ENCODE measurements at places on chromosomes 2 and 18.

DNA sequence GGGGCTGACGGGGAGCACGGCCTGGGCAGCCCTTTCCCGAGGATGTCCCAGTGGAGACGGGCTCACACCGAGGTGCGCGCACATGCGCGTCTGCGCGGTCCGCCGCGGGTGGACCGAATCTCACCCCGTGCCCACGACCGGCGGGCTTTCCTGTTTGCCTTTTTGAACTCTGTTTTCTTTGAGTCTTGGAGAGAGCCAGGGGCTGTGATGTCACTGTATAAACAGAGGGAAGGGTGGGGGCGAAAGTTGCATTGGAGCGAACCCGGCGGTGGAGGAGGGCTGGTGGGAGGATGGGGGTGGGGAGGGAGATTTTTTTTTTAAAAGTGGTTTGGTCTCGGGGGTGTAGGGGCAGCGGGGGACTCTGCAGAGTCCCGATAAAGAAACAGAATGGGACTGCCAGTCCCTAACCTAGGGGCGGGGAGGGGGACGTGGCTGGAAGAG lies 141.2 kb upstream of the CTAGE1 start:
- peak; percentile 75 for DNase-seq

- DNase-seq, result no peak
Observed at GRCh38 chr18:37552286-37552685, 13.3 kb downstream of the CELF4 start.

DNA sequence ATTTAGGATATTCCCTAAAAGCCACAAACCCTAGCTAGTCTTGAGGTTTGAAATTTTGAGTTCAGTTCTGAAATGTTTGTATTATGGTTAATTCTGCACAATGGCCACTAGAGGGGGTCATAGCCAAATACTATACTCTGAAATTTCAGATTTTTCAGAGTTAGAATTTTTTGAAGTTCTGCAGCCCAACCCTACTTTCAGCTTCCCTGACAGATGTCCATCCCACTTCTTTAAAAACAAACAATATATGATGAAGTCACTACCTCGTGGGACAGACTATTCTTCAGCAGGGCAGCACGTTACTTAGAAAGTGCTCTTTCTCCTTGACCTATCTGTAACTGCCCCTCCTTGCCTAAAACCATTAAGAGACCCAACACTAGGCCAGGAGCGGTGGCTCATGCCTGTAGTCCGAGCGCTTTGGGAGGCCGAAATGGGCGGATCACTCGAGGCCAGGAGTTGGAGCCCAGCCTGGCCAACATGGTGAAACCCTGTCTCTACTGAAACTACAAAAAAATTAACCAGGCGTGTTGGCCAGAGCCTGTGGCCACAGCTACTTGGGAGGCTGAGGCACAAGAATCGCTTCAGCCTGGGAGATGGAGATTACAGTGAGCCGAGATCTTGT lies 48.2 kb upstream of the PAPOLG start:
- no peak for DNase-seq

- no peak for DNase-seq
Observed at GRCh38 chr18:13872932-13873331, 42.4 kb downstream of the MC2R start.

DNA sequence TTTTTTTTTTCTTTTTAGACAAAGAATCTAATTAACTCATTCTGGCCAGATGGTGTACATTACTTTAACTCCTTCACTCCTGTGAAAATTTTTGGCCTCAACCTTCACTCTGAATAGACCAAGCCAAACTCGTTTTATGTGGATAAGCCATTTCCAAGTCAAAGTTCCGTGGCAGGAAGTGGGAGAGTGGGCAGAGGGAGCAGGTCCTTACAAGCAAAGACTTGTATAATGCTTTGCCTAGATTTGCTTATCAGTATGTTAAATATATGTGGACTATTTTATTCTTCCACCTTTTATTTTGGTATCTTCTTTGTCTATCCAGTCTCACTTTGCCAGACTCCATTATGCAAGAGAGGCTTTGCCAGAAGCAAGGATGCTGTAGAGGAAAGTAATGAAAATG lies 178.1 kb upstream of the TNP1 start:
- no peak for DNase-seq

DNA sequence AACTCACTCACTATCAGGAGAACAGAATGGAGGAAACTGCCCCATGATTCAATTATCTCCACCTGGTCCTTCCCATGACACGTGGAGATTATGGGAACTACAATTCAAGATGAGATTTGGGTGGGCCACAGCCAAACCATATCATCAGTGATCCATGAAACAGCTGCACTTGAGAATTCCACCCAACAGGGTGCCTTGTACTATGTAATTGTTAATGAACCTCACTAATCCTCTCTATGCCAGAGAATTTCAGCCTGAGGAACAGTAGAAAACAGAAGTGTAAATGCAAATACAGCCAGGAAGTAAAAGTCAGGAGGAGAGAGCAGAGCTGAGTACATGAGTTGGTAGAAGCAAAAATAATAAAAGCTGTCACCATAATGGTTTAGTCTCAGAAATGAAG lies 261.4 kb downstream of the EPHA4 start:
- DNase-seq, result no peak

DNA sequence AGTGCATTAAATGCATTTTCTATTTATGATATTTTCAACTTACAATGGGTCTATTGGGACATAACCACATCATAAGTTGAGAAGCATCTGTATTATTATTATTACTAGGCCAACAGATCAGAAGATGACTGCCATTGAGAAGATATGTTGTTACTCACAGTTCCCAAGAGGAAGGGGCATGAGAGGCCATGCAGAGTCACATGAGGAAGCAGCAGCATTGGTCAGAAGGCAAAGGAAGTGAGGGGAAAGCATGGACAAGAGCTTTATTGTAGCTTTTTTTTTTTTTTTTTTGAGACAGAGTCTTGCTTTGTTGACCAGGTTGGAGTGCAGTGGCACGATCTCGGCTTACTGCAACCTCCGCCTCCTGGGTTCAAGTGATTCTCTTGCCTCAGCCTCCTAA lies 66.2 kb upstream of the LCLAT1 start:
- no peak for DNase-seq

DNA sequence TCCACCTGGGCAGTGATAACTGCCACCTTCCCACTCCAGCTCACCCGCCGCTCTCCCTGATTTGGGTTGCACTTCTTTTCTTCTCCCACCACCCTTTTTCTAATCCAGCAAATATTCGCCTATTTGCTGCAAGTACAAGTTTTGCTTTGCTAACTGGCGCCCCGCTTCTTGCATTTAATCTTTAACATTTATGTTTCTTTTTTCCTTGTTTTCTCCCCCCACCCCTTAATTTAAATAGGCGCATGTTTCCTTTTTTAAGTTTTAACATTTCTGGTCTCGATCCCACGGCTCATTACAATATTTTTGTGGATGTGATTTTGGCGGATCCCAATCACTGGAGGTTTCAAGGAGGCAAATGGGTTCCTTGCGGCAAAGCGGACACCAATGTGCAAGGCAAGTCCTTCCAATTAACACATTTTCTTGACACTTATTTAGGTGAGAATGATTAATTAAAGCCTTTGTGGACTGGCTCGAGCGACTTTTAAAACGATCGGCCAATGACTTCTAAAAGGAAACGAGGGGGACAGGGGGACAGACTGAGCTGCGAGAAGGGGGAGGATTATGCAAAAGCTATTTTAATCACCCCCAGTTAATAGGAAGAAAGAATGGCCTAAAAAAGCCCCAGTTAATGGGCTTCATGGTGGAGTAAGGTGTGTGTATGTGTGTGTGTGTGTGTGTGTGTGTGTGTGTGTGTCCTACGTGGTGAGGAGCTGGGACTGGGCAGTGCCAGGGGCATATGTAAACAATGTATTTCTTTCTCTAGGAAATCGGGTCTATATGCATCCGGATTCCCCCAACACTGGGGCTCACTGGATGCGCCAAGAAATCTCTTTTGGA lies 1.6 kb downstream of the TBR1 start:
- no peak for DNase-seq

DNA sequence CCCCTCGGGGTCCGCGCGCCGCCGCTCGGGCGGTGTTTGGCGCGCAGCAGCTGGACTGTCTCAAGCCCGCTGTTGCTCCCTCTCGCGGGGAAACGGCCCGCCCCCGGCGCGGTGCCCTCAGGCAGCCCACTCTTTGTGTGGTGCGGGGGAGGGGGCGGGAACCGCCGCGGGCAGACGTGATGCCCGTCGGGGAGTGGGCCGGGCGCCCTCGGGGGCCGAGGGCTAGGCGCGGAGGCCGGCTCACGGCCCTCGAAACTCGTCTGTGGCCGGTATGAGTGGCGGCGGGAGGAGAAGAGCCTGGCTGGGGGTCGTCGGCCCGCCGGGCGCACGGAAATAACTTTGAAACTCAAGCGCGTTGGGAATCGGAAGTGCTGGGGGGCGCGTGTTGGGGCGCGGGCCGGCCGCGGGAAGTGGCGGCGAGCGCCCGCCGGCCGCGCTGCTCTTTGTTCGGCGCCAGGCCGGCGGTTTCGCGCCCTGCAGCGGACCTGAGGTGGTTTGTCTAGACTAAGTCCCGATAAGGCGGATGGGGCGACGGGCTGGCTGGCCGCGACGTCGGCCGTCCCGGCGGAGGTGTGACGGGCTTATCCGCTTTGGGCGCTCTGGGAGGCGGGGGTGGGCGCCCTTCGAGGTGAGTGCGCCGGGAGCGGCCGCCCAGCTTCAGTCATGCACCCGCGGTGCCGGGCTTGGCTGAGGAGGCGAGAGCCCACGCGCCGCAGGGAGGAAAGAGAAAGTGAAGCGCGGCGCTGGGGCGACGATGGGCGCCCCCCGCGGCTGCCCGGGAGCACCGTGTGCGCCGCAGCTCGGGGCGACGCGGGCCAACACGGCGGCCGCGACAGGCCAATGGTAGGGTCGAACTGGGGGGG lies 679 bp downstream of the PTMA start:
- DNase-seq, result peak; percentile 29

DNA sequence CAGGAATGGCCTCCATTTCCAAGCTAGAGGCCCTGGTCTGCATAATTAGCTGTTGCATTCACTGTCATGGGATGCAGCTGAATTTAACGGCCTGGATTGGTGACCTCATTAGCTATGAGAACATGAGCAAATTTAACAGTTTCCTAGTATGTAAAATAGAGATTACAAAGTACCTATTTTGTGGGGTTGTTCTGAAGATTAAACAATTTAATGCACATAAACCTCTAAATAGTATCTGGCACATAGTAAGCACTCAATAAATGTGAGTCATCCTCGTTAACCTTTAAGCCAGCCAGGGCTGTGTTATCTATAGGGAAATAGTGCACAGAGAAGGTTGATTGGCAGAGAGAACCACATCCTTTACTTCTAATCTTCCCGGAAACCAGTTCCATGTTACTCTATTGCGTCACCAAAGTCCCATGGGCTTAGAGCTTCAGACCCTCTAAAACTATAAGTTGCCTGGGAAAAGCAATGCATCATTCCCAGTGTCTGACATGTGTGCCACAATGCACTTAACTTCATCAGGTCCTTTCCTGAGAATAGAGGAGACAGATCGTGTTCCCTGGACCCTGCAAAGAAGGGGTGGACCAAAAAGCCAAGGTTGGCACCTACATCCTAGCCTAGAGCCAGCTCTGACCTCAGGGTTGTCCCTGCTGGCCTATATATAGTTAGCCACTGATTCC lies 196.5 kb downstream of the LNPK start:
- peak; percentile 13 for DNase-seq

DNA sequence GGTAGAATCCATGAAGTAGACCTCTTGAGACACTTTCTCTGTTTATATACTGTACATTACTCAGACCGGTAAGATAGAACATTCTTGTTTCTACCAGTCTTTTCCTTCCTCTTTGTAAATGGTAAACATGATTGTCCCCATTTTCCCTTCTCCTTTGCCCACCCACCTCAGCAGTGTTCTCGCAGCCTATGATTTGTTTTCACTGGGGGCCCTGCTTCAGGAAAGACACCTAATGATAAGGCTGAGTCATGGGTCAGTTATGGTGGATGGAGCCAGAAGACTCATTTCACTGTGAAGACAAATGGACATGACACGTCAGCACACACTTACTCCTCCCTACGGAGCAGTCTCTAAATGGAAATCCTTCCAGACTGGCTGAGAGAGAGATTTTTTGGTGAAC lies 23.7 kb downstream of the CENPO start:
- peak; percentile 85 for DNase-seq

GRCh38 chr2:201270293-201271001 lies 10.1 kb downstream of the CASP8 start:
- no peak for DNase-seq

DNA sequence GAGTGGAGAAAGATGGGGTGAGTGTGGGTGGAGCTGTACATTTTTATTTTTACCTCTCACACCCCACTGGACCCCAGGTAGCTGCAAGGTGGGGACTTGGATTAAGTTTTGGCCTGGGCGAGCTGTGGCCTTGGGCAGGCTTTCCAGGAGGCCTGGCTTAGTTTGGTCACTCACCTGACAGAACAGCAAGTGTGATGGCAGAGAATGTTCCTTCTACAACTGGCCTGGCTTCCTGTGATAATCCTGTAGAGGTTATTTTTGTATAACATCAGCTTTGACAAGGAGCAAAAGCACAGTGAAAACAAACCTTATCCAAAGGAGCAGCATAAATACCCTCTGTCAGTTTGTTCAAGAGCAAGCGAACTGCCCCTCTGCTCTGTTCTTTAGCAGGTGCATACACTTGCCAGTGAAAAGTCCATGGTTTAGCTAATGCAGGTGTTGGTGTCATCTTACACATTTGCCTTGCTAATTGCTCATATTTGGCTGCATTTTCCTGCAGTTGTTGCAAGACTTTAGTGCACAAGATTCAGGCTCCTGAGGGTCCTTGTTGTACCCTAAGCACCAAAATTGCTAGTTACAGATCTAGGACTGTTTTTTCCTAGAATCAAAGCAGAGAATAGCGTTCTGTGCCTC lies 6.3 kb downstream of the THNSL2 start:
- no peak for DNase-seq

GRCh38 chr18:62332431-62332830 lies 7.3 kb downstream of the TNFRSF11A start:
- DNase-seq, result no peak

DNA sequence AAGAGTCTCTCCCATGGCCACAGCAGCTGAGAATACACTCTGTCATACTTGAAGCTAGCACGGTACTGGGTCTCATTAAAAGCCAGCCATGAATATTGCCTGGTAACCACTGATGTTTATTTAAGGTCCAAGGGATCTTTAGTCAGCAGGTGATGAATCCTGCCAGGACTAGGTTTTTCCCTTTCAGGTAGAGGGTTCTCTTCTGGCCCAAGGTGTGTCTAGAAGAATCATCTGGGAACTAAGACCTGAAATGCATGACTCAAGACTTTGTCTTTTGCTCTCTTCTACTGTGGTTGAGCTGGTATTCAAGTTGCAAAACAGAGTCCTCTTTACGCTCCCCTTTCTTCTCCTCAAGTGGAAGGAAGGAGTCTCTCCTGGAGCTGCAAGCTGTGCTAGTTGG lies 400.5 kb upstream of the FSIP2 start:
- no peak for DNase-seq

GRCh38 chr2:112304298-112304941 lies 29.0 kb downstream of the ZC3H6 start:
- no peak for DNase-seq
